ENCODE measurements at places on chromosomes 5 and 9.

GRCh38 chr5:96651047-96651446 is 11.1 kb upstream of the CAST start:
- DNase-seq: no peak

- no peak for DNase-seq
Measured at GRCh38 chr9:133955821-133956411, 36.2 kb downstream of the VAV2 start.

DNA sequence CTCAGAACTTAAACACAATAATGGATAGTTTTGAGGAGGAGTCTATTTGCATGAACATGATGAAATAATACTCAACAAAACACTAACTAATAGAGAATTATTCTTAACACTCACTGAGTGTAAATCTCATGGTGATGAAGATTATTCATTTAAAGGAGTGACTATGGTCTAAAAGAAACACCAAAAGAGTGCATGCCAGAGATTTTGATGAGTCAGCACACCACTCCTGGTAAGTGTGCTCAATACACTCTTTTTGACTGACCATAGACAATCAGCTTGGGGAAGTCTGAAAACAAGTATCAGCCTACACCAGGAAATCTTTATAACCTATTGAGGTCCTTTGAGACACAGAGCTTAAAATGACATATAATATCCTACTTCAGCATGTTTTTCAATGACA is 6.8 kb upstream of the FST start:
- no peak for DNase-seq

GRCh38 chr5:61298580-61298979 is 33.5 kb upstream of the ZSWIM6 start:
- DNase-seq: no peak

DNA sequence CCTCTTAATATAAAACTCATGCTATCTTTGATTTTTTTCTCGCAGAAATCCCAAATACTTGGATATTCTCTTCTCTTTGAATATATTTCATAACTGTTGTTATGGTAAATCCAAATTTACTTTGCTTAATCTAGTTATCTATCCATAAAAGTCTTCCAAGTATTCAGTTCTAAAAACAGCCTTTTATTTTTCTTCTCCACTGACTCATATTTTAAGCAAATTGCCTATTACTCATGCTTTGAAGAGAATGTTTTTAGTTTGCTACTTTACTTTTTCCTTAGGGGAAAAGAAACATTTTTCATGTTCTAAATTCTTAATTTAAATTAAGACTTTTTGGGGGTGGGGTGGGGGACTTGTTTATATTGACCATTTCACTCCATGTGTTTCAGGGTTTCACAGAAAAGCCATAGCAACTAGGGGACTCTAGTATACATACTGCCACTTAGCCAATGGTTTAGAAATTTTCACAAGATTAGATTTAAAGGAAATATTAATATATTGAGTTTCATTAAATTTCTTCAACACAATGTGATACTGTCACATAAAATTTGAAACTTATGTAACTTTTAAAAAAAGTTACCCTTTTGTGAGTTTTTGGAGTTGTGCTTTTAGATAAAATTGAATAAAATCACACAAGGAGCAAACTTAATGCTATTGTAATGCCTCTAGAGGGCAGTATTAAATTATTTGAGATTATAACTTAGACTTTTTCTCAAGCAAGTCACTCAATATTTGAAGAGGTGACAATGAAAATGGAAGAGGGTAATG is 545.8 kb upstream of the ARRDC3 start:
- peak; percentile 6 for DNase-seq
